BJ (cell line): ENCODE measurements at places on chromosomes 16 and 17.

- DNase-seq = no peak
Measured at GRCh38 chr17:27879987-27880608, 13.1 kb downstream of the LYRM9 start.

GRCh38 chr17:62804025-62804424 lies 4.1 kb downstream of the MARCHF10 start:
- no peak for DNase-seq

- DNase-seq = no peak
Measured at GRCh38 chr17:76487451-76488192, 13.6 kb downstream of the RHBDF2 start.

- DNase-seq = no peak
Measured at GRCh38 chr16:88839745-88840599, 16.8 kb downstream of the GALNS start.

GRCh38 chr17:57629470-57629869 lies 115.6 kb downstream of the CCDC182 start:
- no peak for DNase-seq

DNA sequence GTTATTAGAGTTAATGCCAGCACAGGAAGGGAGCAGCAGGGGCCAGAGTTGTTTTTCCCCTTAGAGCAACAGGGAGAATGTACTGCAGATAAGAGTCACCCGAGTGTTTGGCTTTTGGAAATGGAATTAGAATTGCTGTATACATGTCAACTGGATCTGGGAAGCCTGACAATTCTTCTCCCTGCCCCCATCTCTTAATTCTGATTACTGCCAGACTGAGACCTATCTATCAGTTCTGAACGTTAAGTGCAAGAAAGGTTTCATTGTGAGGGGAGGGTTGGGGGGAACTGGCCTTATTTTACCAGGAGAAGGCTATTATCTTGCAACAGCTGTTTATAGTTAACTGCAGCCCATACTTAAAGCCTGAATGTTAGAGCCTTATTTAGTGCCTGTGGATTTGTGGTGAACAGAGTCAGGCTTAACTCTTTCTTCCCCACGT lies 424.5 kb upstream of the CDH11 start:
- no peak for DNase-seq

- DNase-seq = no peak
Measured at GRCh38 chr16:69762814-69763598, 874 bp downstream of the WWP2 start.

- DNase-seq = no peak
Measured at GRCh38 chr17:65589321-65589720, 27.9 kb upstream of the AXIN2 start.

GRCh38 chr16:68850481-68850880 lies 7.2 kb downstream of the TANGO6 start:
- no peak for DNase-seq

DNA sequence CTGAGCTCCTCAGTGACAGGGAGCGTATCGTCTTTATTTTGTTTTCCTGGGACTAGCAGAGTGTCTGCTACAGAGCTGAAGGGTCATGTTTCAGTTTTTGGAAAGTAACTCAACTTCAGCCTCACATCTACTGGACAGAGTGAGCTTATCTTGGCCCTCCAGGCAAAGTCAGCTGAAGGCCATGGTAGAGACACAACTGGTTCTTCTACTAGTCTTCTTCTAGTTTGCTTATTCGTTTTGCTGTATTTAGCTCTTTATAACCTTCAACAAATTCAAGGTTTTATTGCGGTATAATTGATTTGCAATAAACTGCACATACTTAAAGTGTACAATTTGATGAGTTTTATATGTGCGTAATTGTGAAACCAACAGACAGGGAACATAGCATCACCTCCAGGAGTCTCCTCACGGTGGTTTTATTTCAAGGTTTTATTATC lies 6.1 kb upstream of the PRKCA start:
- DNase-seq = no peak

DNA sequence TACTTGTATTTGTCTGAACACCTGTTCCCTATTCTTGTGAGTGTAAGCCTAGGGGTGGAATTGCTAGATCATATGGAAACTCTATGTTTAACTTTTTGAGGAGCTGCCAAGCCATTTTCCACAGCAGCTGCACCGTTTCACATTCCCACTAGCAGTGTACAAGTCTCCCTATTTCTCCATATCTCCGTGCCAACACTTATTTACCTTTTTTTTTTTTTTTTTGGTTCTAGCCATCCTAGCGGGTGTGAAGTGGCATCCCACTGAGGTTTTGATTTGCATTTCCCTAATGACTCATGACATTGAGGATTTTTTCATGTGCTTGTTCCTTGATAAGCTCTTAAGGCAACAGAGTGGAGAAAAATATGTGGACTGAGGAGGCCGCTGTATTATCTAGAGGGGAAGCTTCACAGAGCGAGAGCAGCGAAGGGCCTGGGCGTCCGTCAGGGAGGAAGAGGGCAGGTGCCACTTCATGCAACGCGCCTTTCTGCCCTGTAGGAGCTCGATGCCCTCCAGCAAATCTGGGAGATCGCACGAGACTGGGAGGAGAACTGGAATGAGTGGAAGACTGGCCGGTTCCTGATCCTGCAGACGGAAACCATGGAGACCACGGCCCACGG lies 50.0 kb downstream of the DNAH2 start:
- no peak for DNase-seq

GRCh38 chr17:55314784-55315491 lies 50.2 kb downstream of the HLF start:
- no peak for DNase-seq

DNA sequence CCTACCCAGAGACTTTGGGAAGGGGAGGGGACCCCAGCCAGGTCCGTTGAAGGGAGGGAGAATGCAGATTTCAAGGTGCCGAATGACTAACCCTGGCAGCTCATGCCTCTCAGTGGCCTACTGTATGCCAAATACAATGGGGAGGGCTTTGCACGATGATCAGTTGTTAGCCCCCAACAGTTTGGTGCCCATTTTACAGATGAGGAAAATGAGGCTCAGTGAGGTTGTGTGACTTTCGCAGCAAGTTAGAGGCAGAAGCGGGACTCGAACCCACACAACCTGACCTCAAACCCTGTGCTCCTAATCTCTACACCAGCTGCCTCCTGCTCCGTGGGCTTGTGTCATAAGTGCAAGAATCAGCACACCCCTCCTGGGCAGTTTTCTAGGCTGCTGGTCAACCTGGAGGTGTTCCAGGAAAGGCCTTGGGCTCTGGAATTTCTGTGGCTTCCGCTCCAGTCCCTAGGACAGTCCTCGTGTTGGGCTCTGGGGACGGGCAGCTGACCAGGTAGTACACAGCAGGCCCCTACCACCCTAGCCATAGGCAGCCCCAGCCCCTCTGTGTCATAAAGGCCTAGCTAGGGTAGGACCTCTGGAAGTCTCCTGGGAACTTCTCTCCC lies 11.9 kb upstream of the NAGPA start:
- no peak for DNase-seq

GRCh38 chr17:4859816-4860625 lies 26.9 kb downstream of the MINK1 start:
- DNase-seq = no peak

DNA sequence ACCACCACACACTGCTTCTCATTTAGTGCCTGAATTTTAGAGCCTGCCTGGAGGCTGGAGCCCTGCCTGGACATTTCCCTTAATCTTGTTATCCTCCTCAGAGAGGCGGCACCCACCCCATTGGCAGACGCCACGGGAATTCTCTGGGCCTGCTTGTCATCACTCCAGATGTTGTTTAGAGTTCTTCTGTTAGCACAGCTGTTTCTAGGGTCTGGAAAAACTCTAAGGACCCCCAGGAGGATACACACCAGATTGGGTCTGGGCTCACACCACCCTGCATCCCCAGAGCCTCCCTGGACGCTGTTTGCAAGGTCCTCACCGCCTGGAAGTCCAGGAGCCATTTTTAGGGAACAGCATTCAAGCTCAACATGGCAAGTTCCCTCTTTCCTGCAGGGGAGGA lies 565 bp upstream of the XAF1 start:
- DNase-seq = peak; percentile 21

- no peak for DNase-seq
Measured at GRCh38 chr17:56184650-56185049, 31.4 kb downstream of the ANKFN1 start.

GRCh38 chr17:81394921-81395599 lies at the start of gene BAHCC1:
Gene BAHCC1, plus strand, starts transcription at chr17:81395457. Its CDS starts 4,283 bp downstream, at chr17:81399740.
- DNase-seq = peak; percentile 97

DNA sequence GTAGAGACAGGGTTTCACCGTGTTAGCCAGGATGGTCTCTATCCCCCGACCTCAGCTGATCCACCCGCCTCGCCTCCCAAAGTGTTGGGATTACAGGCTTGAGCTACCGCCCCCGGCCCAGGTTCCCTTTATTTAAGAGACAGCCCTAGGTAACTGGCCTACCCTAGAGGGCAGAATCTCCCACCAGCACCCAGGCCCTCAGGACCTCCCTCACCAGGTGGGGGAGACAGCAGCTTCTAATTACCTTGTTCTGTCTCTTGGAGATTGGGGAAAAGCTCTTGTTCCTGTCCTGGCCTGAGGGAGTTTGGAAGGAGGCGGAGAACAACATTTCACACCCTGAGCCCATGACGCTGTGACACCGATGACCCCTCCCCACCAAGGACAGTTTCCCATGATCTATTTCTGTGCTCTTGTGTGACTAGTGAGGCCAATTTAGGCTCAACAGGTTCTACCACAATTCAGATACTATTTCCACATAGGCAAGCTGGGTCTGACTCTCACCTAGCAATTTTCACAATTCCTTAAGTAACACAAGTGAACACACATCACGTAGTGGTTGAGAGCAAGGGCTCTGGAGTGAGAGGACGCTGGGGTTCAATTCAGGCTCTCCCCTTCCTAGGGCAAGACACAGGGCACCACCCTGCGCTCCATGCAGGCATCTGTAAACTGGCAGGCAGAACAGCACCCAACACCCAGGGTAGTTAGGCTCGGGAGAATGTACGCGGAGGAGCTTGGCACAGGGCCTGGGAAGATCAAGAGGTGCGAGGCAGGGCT lies 20.4 kb downstream of the HDAC5 start:
- DNase-seq = no peak

DNA sequence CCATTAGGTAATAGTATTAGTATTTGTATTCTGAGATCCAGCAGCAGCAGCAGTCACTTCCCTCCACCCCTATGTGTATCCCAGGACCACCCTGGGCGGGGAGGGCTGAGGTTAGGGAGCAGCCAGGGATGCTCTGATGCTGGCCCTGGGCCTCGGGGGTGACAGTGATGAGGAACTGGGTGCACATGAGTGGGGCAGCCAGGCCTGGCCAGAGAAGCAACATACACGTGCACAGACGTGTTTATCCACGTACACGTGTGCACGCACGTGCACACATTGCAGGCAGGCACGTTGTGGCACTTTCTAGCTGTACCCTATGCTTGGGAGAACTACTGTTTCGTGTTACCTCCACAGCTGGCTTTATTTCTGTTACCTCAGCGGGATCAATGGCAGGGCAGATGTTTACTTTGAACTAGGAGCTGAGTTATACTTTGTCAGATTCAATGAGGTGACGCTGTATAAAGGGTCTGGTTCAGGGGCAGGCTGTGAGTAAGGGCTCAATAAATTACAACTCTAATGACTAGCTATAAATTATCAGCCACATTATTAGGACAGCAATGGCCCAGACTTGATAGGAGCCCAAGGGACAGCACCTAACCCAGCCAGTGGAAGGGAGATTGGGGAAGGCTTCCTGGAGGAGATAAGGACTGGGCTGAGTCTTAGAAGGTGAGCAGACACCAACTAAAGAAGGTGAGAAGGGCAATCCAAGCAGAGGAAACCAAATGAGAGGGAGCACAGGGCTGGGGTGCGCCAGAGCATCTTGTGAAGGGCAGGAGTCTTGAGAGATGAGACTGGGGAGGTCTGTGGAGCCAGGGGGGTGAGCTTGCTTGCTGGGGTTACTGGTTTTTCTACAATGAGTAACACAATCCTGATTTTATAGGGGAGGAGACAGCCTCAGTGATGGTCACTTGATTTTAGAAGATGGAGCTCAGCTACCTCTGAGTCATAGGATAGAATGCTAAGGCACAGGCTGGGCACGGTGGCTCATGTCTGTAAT lies 22.4 kb upstream of the CA4 start:
- no peak for DNase-seq

GRCh38 chr17:74512036-74512435 lies 19.2 kb downstream of the CD300LB start:
- no peak for DNase-seq

DNA sequence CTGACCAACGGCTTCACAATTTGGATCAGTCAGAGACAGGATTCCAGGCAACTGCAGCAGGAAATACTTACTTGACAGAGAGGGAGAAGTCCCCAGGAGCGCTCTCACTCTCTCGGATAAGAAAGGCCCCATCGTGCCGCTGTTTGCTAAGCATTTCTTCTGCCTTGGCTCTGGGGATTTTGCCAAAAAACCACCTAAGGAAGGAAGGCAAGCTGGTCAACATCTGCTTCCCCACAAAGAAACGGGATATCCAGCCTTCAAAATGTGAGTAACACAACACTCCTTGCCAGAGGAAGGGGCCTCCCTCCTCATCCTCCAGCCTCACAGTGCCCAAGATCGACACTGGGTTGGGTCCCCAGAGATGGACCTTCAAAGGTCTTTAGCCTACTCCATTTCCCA lies 36.6 kb upstream of the SLC25A19 start:
- no peak for DNase-seq

GRCh38 chr17:4038076-4038475 lies 73.8 kb upstream of the ATP2A3 start:
- no peak for DNase-seq

- DNase-seq = no peak
Measured at GRCh38 chr16:26382586-26382985, 684.1 kb upstream of the C16orf82 start.

DNA sequence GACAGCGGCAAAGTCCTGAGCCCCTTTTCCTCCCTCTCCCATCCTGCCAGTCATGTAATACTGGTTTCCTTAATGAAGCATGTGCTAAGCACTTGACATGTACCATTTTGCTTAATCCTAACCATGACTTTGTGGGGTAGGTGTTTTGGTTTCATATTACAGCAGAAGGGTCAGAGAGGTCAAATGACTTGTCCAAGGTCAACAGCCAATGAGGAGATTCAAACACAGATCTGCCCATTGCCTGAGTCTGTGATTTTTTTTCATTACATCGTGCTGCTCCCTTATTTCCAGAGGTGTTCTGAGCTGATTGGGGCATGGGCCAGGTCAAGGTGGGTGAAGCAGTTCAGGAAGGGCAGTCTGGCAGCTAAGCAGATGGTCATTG lies 17.6 kb upstream of the PHF12 start:
- DNase-seq = no peak

DNA sequence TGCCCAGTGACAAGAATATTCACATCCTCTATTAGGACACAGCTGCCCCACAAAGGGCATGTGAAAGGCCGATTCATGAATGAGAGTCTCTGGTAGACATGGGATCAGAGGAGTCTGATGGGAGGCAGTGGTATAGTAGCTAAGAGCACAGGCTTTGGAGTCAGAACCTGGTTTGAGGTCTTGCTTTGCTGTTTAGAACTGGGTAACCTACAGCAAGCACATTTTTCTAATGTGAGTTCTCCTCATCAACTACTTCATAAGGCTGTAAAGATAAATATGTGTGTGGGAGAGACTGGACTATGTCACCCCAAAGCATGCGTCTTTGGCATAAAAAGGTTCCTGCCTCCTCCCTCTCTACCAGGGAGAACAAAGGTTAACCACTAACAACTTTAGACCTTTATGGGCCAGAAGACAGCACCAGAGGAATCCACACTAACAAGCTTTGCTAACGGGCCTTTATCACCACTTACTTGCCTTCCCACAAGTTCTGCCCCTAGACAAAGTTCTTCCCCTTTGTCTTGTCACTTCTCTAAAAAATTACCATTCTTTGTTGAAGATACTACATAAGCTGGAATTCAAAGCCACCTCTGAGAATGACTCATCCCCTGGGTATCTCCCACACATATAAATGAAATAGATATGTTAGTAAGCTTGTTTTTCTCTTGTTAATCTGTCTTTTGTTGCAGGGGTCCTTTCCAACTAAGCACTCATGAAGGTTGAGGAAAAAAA lies 21.1 kb downstream of the CDR2 start:
- DNase-seq = peak; percentile 86
